HTR-8/SVneo (cell line): ENCODE measurements at places on chromosomes 11 and 22.
A peak's percentile ranks its signal among the peaks of the same experiment; 100 is the strongest.

DNA sequence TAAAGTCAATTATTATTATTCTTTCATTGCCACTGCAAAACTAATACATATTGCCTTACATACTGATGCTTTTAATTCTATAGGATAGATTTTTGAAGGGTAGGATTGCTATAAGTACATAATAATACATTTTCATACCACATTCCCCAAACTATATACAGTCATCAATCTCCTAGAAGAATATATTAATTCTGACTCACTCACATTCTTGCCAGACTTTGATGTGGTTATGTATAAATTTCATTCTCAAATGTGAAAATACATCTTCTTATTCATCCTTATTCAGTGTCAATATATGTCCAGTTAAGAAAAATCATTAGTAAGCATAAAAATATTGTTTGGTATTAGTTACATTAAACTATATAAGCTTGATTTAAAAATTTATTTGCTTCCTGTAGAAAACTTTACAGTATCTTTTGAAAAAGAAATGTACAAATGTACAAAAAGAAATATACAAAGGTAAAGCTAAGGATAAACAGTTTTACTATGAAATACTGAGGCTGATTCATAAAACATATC lies 458.8 kb upstream of the CNTN5 start:
- no peak for DNase-seq

DNA sequence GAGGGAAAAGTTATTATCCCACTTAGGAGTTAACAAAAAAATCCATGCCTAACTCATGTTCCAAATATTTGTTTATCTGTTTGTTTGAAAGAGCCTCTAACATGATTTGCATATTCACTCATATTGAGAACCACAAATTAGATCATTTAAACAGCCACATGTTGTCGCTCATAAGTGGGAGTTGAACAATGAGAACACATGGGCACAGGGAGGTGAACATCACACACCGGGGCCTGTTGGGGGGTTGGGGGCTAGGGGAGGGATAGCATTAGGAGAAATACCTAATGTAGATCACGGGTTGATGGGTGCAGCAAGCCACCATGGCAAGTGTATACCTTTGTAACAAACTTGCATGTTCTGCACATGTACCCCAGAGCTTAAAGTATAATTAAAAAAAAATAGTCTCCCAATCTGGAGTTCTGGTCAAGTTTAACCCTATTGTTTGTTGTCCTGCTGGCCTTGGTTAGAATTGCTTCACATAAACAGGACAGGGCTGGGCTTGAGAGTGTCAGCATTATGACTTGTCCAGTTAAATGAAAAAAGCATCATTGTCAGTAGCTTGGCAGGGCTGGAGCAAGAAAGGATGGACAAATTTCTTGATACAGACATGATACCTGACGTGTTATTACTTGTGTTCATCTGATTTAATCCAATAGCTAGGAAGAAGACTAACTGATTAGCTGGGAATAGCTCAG lies 57.8 kb upstream of the PSMA1 start:
- DNase-seq = no peak

DNA sequence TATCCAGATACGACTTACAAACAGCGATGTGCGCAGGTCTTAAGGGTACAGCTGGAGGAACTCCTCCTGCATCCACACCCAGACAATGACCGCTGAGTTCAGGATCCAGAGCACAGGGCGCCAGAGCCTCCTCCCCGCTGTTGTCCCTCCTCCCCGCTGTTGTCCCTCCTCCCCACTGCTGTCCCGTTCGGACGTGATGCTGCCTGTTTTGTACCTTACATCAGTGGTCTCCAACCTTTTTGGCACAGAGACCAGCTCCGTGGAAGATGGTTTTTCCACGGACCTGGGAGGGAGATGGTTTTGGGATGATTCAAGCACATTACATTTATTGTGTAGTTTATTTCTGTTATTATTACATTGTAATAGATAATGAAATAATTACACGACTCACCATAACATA lies 62.0 kb downstream of the PHF21B start:
- DNase-seq = no peak

DNA sequence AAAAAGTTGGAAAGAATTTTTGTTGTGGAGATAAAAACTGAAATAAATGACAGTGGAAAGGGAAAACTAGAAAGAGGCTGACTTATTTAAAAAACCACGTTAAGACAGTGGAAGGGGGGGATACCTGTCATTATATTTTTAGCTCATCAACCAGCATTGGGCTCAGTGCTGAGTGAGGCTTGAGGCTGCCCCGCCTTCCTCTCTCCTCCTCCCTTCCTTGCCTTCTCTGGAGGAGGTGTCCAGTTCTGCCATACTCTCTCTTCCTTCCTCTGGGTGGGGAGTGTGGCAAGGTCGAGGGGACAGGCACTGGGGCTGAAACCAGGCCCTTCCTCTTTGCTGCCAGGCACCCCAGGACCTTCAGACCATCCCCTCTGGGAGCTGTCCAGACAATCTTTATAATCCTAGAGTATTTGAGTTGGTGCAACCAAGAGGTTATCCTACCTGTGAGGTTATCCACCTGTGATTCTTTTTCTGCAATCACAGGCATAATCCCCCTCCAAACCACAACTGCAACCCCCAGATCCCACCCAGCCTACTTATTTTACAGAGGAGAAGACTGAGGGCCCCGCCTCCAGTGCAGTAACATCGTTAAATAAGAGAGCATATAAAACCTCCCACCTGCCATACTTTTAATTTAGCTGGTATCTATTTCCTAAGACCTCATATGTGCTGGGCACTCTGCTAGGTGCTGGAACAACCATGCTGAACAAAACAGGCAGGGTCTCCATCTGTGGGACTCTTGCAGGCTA lies 578.5 kb downstream of the BUD13 start:
- no peak for DNase-seq

DNA sequence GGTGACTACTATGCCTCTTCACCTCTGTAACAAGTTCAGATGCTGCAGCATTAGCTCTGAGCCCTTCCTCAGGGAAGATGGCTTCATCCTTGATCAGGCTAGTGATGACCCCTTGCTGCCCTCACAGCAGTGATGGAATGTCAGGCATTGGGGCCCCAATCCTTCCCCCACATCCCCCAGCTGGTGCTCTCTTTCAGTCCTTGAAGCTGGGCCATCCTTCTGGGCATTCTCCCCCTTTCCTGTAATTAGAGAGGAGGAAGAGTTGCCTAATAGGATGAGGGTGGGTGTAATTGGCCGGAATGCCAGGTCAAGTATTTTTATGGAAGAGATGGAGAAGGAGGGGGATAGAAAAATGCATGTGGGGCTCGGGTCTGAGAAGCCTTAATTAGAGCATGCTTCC lies 62.6 kb downstream of the TRAF6 start:
- peak; percentile 69 for DNase-seq

DNA sequence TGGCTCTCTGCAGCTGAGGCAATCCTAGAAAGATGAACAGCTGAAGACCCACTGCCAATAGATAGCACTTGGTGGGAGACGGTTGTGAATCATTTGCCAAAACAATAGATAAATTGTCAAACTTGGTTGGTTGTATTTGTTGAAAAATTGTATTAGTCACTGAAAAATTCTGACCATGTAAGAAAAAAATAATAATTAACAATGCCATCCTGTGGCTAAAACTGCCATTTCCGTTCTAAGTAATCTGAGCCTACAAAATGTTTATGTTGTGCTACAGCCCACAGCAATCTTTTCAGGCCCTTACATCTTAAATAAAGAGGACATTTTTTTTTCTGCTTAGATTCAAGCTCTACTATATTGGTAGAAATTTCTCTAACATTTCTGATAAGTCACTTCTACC lies 103.2 kb upstream of the ANO3 start:
- no peak for DNase-seq

- no peak for DNase-seq
These were observed 176.7 kb upstream of the TENM4 start for GRCh38 chr11:79617561-79617960.

- DNase-seq = no peak
These were observed 13.7 kb downstream of the POU2AF3 start for GRCh38 chr11:111312076-111312475.

- DNase-seq = no peak
These were observed 19.3 kb upstream of the BDNF start for GRCh38 chr11:27719546-27719925.

DNA sequence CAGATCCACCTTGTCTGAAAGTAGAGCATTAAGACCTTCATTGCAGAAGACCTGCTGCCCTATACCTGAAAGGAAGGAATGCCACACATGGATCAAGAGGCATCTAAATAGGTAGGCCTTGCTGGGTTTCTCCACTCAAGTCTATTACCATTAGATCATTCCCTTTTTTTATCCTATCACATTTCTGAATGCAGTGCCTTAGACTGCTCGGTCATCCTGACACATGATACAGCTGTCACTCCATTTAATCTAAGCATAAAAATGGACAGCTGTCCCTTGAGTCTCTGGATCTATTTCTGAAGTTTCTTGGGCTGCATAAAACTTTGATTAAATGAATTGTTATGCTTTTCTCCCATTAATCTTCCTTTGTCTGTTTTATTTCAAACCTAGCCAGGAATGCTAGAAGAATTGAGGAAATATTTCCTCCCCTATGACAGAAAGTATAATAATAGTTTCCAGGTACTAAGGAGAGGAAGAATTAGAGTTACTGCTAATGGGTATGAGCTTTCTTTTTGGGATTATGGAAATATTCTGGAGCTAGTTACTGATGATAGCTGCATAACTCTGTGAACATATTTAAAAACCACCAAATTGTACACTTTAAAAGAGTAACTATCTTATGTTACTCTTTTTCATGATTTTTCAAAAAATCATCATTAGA lies 88.0 kb downstream of the DLG2 start:
- no peak for DNase-seq

- DNase-seq = no peak
These were observed 68.1 kb downstream of the MCHR1 start for GRCh38 chr22:40747361-40747760.

DNA sequence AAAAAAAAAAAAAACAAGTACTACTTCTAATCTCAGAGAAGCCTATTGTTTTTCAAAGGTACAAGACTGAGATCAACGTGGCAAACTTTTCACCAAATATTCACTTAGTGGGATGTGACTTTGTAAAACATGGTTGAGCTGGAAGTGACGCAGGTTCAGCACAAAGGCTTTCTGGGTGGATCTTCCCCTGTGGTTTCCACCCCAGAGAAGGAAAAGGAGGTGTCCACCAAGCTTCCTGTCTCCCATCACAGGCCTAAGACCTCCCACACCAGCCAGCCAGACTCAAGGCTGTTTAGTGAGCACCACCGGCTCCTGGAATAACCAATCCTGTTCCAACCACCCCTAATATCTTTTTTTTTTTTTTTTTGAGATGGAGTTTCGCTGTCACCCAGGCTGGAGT lies 5.7 kb downstream of the TMEM184B start:
- no peak for DNase-seq

DNA sequence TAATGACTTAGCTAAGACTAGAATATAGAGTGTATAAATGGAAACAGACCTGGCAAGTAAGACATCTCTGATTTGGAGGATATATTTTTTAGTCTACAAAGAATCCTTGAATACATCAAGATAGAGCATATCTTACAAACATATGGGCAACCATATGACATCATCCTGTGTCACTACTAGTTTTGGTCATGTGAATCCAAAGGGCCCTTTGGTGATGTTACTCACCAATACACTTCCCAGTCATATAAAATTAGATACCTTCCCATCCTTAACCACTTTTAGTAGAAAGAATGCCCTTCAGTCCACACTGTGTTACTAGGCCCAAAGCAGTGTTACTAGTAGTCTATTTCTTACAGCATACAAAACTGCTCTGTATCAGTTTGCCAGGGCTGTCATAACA lies 31.6 kb downstream of the GRIA4 start:
- no peak for DNase-seq

DNA sequence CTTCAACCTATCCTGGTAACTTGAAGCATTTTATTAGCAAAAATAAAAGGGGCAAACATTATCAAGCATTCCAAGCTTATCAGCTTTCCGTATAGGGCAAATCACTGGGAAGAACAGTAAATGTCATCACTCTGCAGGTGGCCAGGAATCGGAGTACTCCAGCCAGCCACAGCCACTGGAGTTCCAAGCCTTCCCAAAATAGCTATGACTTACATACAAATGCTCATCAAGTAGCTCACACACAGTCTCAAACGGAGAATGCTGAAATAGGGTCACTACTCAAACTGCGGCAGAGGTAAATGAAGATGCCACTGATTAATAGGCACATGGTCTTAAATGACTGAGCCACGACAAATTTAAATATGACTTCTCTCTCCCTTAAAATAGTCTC lies 2.1 kb downstream of the USP28 start:
- DNase-seq = no peak

DNA sequence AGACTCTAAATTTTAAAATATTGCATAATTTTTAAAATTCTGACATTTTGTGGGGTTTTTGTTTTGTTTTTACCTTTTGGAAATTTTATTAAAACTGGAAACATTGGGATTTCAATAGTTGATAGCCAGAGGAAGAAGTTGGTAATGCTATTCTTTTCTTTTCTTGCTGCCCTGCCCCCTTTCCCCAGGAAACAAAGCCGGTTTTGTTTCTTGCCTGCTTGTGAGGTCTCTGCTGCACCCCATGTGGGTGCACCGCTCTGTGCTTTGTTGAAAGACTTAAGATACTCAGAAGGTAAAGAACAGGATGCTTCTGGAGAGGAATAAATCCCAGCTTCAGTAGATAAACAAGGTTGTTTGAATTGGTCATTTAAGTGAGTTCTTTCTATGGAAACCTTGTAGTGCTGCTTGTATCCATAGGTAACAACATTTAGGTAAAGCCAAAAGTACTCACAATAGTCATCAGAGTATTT lies 87.5 kb downstream of the YAP1 start:
- DNase-seq = no peak

- DNase-seq = no peak
These were observed 170.8 kb upstream of the BDNF start for GRCh38 chr11:27871056-27871455.

DNA sequence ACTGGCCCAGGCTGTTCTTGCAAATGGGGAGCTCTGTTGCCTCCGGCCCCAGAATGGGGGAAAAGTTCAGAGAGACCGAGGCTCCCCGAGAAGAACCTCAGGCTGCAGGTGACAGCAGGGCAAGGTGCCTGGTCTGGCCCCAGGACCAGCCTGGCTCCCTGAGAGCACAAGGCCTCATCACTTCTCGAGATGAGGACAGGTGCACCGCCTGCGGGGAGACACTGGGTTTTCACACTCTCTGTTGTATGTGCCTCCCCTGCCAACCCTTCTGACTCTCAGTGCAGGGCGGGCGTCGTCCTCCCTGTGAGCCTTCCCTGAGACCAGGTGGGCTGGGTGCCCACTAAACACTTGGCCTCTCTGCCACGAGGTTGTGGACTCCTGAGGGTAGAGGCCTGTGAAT lies 102.2 kb downstream of the BCR start:
- DNase-seq = no peak

- no peak for DNase-seq
These were observed 13.2 kb upstream of the NPAS4 start for GRCh38 chr11:66407651-66408050.

GRCh38 chr11:119352857-119353260 lies 6.4 kb upstream of the MFRP start:
- no peak for DNase-seq
